NCI-H524 (cell line): ENCODE measurements at places on chromosomes 12 and 14.

- DNase-seq = peak; percentile 26
Measured at GRCh38 chr14:103031956-103032355, 25.4 kb downstream of the CDC42BPB start.

GRCh38 chr14:66472251-66472650, 13.9 kb upstream of the CCDC196 start:
- DNase-seq = no peak

GRCh38 chr12:12922191-12922616, 29.8 kb downstream of the GPRC5D start:
- no peak for DNase-seq

GRCh38 chr12:14841761-14842160, 1.6 kb downstream of the ART4 start:
- no peak for DNase-seq

GRCh38 chr12:51879102-51879501, 8.8 kb upstream of the ANKRD33 start:
- no peak for DNase-seq

GRCh38 chr14:58992935-58993334, 195.5 kb upstream of the DAAM1 start:
- peak; percentile 42 for DNase-seq

- DNase-seq = no peak
Measured at GRCh38 chr12:8950702-8951478, 1.4 kb upstream of the M6PR start.
